GM23338 (cell line): ENCODE measurements at places on chromosomes 12 and 14. TPM values are rescaled to one million over a fixed set of nuclear protein-coding genes. Genes with fewer than 3 reads are reported as not detected.

DNA sequence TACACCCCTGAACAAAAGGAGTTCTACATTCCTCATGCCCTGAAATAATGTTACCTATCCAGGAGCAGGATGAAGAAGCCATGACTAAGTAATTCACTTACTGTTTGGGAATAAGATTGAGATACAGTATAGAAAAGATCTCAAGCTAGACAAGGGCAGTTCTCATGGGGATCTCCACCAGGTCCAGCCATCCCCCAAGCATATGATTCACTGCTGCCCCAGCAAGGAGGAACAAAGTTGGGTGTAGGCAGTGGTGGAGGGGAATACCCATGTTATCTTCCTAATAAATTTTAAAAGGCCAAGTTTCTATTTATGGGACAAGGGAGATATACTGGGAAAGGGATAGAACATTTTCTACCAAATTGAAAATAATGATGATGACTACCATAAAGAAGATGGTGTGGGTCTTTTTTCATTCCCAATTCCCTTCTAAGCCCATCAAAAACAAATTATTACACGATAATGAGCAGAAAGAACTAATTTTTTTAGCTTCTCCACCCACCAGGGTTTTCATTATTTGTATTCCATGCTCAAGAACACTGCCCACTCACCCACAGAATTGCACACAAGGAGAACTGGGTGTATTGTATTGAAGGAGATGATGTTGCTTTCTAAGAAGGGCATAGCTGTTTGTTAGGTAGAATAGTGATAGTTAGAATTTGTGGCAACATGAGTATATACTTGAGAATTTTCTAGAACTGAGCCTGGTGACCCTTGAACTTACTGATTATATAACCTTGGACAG is 204.6 kb downstream of the BTG1 start:
- DNase-seq = no peak

DNA sequence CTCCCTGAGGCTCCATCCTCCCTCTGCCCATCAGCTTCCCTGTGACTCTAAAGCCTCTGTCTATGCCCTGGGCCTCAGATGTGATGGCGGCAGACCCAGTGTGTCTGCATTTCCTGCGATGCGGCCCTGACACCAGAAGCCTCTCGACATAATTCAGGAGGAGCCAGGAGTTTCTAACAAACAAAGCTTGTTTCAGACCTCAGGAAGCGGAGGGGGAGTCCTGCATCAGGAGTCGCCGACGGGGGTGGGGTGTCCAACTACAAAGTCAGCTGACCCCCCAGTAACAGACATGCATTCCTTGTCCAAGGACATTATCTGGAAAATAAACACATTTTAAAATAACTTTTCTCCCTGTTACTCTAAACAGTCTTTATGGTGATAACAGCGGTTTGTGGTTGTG is 167.5 kb downstream of the DPF3 start:
- no peak for DNase-seq

DNA sequence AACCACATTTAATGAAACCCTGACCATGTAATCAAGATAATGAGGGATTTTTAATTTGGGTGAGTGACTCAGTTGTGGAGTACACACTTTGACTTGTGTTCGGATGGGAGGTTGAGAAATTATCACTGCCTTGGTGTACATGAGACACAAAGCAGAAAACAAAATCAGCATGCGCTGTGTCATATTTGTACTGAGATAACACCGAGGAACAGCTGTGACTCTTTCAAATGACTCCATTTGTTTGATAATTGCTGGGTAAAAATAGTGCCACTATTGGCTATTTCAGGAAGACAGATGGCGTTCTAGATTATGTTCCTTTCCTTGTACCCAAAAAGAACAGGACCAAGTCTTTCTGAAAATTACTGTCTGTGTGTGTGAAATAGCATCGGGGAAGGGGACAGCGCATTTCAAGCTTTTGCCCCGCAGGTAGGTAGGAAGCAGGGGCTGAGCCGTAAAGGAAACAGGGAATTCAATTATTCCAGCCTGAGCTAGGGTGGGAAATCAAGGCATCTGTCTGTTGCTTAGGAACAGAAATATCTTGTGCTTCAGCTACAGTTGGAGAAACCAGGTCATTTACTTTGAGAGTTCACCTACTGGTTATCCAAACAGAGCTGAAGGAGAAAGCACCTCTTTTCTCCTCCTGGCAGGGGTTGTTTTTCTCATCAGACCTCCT is 114.3 kb downstream of the SNAPC1 start:
- no peak for DNase-seq

DNA sequence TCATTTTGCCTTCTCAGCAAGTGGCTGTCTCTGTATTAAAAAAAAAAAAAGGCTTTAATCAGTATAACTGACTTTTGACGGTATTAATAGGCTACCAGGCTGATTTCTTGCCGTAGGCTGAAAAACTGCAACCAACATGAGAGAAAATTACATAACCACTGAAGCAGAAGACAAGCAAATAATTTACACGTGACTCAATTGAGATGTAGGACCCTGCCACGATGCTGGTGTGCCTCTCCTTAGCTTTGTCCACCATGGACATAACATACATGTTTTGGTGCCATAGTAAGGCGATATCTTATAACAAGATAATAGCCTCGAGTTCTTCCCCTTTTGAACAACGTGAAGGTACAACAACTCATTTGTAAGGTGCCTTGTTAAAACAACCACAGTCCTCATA is 88.7 kb upstream of the GRIP1 start:
- no peak for DNase-seq

DNA sequence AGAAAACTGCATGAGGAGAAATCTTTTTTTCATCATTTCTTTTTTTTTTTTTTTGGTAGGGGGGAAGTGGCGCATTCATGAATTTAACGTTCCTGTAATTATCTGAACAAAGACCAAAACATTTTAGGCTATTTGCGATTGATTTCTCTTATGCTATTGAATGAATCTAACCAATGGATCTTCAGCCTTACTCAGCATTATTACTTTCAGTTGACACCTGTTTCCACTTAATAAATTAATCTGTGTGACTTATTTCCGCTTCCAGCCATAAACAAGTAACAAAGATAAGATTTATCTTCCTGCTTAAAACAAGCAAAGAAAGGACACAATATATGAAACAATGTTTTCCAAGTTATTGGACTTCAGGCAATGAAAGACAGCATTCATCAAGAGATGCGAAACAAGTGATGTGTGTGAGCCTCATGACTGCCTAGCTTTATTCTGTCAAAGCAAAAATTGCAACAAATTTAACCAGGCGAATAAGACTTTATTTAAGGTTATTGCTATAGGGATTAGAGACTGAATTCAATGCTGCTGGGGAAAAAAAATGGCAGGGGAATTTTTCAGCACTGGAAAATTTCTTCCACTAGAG is 1026.9 kb downstream of the LRFN5 start:
- no peak for DNase-seq

- DNase-seq = no peak
Measured at GRCh38 chr12:120663741-120664140, 23.2 kb upstream of the MLEC start.

DNA sequence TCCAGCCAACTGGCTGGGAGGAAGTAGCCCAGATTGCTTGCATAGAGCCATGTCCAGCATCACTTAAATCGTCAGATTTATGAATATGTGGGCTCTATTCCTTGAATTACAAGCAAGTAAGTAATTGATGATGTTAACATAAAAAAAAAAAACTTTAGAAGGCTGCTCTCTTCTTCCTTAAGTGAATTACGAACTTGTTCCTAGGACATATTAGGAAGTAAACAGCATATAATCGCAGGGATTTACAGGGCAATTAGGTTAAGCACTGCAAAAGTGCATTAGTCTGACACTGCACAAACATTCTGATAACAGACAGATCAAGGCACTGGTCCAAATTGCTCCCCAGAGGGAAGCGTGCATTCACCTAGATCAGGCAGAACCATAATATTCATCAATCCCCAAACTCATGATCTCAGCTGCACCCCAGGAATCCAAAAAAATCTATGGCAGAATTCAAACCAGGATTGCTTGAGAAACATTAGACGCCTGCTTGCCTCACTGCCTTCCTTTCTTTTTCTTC is 293.2 kb downstream of the TMEM132D start:
- DNase-seq = no peak

- DNase-seq = no peak
Measured at GRCh38 chr12:112810235-112810917, 18.8 kb downstream of the RPH3A start.

DNA sequence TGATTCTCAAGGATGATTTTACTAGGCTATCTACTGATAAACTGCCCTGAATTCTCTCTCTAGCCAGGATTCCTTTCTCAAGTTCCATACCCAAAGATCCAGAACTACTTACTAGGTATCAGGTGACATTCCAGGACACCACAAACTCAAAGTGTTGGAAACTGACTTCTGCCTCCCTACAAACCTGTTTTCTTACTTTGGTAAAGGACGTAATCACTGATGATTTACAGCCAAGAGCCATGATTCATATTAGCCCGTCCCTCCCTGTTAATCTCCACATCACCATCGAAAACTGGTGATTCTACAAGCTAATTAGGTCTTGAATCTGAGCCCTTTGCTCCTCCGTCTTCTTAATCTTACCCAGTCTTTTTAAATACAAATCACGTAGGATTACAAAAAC is 1.0 kb upstream of the ATG14 start:
- no peak for DNase-seq

DNA sequence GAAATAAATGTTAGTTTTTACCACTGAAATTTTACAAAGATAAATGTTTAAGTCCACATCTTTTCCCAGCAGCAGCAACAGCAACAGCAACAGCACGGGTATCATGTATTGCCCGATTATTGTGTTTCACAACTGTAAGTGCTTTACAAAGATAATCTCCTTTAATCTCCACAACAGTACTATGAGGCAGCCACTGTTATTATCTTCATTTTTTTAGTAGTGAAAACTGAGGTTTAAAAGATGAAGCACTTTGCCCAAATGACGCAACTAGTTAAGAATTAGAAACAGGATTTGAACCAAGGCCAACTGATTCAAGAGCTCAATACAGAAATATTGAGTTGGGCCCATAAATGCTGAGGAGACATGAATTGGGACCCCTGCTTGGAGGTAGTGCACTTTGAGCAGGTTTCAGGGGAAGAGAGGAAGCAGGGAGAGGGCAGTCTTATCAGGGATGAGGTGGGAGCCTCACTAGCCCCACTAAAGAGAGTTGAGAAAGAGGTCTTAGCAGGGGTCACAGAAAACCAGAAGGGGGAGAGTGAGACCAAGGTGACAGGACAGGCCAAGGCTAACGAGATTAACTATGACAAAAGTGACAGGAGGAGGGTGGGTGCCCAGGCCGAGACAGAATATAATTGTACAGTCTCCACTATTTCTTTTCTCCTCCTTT is 15.3 kb downstream of the KRT2 start:
- no peak for DNase-seq

GRCh38 chr12:93729934-93730333 is 52.8 kb downstream of the CRADD start:
- no peak for DNase-seq

GRCh38 chr12:27733052-27733656 is 22.5 kb downstream of the MRPS35 start:
- peak; percentile 44 for DNase-seq

The CLEC4A gene
- polyA plus RNA-seq = 0.48 and 1.2 TPM in 2 replicates

The GSKIP gene
- 15.0 and 17.4 TPM in 2 replicates for polyA plus RNA-seq
